ENCODE measurements at places on chromosomes 5 and 9. TPM values are rescaled to one million over a fixed set of nuclear protein-coding genes. Genes with fewer than 3 reads are reported as not detected.
A peak's percentile ranks its signal among the peaks of the same experiment; 100 is the strongest.

DNA sequence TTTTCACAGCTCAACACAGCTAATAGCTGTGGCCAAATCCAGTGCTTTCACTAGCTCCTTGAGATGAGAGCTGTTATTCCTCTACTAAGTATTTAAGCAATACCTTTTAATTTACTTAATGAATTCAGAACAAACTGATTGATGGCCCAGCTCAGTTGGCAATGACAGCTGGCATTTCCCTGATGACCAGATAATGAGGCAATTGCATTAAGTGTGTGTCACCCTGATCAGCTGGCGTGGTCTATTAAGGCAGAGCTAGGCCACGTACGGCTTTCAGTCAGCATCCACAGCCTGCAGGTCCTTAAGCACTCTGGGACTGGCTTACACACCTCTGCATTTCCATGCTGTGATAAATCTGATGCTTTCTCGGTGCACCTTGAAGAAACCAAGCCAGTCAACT is 34.4 kb downstream of the TTLL11 start:
- H3K27ac ChIP-seq = no peak overlapping the region
- H3K4me3 ChIP-seq = no peak overlapping the region
- no peaks in the 10 kb centered on the region for H3K36me3 ChIP-seq
- H3K27me3 ChIP-seq = no peaks in the 10 kb centered on the region
- no peak for DNase-seq

DNA sequence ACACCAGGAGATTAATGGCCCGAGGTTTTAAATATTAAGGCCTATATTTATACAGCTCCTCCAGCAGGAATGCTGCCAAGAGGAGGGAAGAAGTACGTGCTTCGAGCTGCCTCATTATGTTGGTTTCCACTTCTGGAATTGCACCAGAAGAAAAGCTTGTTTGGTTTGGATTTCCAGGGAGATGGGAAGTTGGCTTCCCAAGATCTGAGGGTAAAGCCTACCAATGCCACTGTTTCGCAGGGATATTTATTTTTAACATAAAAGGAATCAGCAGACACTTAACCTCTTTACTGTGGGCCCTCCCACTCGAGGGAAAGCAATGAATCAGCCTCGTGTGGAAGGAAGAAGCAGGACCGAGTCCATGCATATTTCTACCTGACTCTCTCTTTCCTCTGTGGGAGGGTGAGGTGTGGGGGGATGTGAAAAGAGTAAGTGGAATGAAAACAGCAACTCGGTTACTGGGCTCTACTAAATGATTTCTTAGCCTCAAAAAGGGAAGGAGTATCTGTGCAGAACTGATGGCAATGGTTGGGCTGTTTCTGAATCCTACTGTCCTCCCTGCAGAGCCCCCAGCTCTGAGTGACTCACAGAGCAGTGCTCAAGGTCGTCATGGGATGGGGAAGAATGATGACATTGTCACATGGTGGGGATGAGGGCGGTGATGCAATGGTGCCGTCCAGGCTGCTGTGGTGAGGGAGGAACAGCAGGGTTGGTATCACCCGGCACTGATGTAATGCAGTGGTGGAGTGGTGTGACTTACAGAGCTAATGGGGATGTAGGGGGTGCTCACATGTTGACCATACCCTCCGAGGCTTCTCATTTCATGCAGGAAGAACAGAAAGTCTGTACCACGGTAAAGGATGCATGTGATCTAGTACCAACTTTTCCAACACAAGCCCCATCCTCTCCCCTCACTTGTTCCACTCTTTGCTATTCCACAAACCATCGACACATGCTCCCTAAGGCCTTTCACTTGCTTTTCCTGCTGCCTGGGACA is 215.0 kb upstream of the PANK3 start:
- no peaks in the 10 kb centered on the region for H3K36me3 ChIP-seq
- peaks cover 24% of the 10 kb centered on the region for H3K4me1 ChIP-seq
- H3K27me3 ChIP-seq = peaks cover 7% of the 10 kb centered on the region
- no peak overlapping the region for H3K4me3 ChIP-seq
- peak; percentile 25 for DNase-seq

C6 gene
- total RNA-seq = not detected

- peaks cover 2% of the 10 kb centered on the region for H3K27me3 ChIP-seq
- peaks cover 2% of the 10 kb centered on the region for H3K4me1 ChIP-seq
- H3K36me3 ChIP-seq = no peaks in the 10 kb centered on the region
Measured at GRCh38 chr5:132238169-132238744, 10.6 kb upstream of the P4HA2 start.

- H3K4me3 ChIP-seq = no peak overlapping the region
- H3K36me3 ChIP-seq = peaks cover 2% of the 10 kb centered on the region
- no peak for DNase-seq
- no peaks in the 10 kb centered on the region for H3K27me3 ChIP-seq
- peaks cover 11% of the 10 kb centered on the region for H3K4me1 ChIP-seq
Measured at GRCh38 chr5:90480699-90481098, 6.0 kb downstream of the POLR3G start.

GRCh38 chr5:12208366-12209100 is 304.3 kb upstream of the CTNND2 start:
- DNase-seq = no peak
- no peaks in the 10 kb centered on the region for H3K36me3 ChIP-seq
- H3K27me3 ChIP-seq = no peaks in the 10 kb centered on the region

ATOSB gene
- 14.5 TPM for total RNA-seq

PCSK1 gene
- not detected for total RNA-seq

All from activated CD8-positive, alpha-beta T cell treated with anti-CD3 and anti-CD28 coated beads, Interleukin-2, amount 10 ng/mL, durations not matched to agents 7 days and 5 days (primary cell).